ENCODE measurements at places on chromosomes 1 and 21.

GRCh38 chr1:37746806-37747205 lies 18.1 kb downstream of the EPHA10 start:
- H3K36me3 ChIP-seq: no peaks in the 10 kb centered on the region
- H3K4me3 ChIP-seq: no peak overlapping the region
- no peaks in the 10 kb centered on the region for H3K4me1 ChIP-seq
- H3K27ac ChIP-seq: no peak overlapping the region
- H3K27me3 ChIP-seq: no peaks in the 10 kb centered on the region
- no peak for DNase-seq

DNA sequence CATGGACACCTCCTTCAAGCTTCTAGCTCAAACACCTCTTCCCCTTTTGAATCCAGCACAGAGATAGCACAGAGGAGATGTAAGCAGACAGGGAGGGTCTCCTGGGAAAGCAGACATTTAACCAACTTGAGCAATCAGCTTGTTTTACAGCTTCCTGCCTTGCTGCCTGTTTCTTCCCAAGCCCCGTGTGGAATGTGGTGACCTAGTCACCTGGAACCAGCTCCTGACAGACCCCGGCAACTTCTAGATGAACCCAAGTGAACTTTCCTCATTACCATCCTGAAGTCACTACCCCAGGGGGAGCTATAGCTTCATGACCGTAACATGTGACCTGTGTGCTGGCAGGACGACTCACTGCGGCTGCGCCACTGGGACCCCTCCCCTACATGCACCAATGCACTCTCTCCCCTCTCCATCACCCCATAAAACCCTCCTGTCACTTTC lies 24.1 kb upstream of the TTF2 start:
- H3K4me3 ChIP-seq: no peak overlapping the region
- no peaks in the 10 kb centered on the region for H3K36me3 ChIP-seq
- H3K27ac ChIP-seq: no peak overlapping the region
- no peak for DNase-seq
- H3K4me1 ChIP-seq: no peaks in the 10 kb centered on the region

DNA sequence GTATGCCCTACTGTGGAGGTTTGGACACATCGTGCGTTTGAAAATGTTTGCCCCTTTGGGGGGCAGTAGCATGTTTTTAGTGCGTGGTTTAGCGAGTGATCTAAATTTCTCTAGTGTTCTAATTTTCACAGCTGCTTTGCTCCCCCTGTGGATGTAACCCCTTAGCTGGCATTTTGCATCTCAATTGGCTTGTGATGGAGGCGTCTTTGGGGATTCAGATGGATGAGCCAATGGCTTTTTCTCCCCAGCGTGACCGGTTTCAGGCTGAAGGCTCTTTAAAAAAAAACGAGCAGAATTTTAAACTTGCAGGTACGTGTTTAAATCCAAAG lies 836 bp downstream of the CDC7 start:
- H3K27me3 ChIP-seq: no peaks in the 10 kb centered on the region
- peak overlapping the region; percentile 99 for H3K4me3 ChIP-seq
- H3K36me3 ChIP-seq: no peaks in the 10 kb centered on the region
- H3K4me1 ChIP-seq: no peaks in the 10 kb centered on the region
- H3K27ac ChIP-seq: peak overlapping the region; percentile 81

DNA sequence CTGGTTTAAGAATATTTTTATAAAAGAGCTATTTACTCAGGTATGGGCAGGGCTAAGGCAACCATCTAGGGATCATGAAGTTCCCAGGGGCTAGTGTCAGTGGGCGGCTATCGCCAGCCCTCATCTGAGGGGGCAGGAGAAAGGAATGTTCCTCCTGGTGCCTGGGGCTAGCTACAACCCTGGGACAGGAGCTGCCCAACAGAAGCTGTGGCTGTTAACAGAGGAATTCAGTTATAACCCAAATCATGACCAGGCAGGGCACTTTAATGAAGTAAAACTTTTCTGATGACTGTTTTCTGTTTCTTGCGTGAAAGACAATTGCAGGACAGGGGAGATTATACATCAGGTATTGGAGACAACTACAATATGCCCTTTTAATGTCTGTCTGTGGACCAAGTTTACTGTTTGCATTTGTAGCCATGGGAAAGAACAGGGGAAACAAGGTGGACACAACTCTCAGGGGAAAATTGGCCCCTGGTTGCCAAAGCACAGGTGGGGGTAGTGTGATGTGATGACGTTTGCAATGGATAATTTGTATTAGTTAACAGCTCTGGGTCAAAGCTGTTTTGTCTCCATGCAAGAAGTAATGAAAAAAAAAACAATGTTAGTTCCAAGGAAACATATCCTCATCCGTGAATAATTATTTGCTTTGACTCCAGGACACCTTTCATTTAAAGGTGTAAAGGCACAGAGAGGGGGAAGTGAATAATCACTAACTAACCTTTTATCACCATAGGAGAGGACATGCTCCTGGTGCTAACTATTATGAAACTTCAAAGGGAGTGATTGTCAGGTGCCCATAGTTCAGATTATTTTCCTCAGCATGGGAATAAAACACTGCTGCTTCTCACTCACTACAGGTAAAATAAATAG lies 105.2 kb downstream of the TSEN15 start:
- H3K27ac ChIP-seq: no peak overlapping the region
- peaks cover 3% of the 10 kb centered on the region for H3K27me3 ChIP-seq
- no peak for DNase-seq
- no peaks in the 10 kb centered on the region for H3K36me3 ChIP-seq
- no peak overlapping the region for H3K4me3 ChIP-seq
